Glomerular endothelial cell (primary cell): ENCODE measurements at places on chromosomes 1 and 21.

DNA sequence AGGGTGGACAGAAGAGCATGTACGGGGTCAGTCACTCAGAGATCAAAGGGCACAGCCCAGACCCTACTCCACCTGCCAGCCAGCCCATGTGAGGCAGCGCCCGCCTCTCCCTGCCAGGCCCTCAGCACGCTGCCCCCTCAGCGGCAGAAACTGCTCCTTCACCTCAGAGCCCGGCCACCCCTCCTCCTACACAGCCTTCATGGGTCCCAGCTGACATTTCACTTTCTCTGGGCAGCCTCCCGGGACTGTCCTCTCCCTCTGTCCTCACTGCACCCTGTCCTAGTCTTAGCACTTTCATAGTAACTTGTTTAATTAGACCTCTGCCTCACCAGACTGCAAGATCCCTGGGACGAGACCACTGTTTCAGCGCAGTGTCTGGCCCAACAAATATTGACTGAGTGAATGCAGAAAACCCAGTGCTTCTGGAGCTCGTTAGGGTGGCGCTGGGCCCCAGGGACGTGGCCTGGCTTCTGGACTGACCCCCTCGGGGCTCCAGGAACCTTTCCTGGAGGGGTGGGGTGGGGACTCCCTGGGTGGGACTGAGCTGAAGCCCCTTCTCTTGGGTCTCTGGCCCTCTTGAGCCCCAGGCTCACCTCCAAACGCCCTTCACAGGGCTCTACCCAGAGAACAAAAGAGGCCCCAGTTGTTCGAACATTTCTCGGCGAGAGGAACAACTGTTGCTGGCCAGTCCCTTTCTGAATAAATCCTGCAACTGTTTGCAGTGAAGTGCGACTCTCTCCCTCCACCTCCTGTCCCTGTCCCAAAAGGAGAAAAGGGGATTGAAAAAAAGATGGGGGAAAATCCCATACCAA lies 114.9 kb downstream of the CASZ1 start:
- DNase-seq: no peak

DNA sequence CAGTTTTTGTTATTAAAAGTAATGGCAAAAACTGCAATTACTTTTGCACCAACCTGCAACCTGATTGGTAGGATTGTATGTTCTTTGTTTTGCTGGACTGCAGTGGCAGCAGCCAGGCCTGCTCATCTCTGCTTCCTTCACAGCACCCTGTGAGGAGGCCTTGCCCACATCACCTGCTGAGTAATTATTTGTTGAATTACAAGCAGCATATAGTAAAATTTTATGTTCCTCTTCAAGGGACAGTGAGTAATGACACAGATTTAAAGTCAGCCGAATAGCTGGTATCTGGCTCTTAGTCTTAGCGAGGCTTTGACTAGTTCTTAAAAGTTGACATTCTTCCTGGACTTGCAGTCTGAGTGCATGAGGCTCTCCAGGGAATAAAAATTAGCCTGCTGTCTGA lies 435.1 kb downstream of the PRDM2 start:
- DNase-seq: no peak

DNA sequence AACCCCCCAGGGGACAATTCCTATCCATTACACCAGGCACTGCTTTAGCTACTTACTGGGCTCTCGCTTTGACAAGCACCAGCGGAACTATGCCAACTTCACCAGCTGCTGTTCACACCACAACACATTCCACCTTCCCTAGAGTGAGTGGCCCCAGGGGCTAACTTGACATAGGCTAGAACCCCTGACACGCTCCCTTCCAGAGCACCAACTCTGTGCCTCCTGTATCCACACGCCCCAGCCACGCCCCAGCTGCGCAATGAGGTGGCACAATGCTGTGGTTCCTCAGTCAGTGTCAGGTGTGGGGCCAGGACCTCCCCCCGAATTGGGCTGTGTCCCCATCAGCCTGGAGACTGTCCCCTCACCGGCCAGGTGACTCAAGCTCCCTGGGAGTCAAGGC lies 11.7 kb upstream of the FGR start:
- DNase-seq: no peak

- DNase-seq: no peak
Observed at GRCh38 chr1:113325022-113325421, 65.3 kb upstream of the MAGI3 start.

DNA sequence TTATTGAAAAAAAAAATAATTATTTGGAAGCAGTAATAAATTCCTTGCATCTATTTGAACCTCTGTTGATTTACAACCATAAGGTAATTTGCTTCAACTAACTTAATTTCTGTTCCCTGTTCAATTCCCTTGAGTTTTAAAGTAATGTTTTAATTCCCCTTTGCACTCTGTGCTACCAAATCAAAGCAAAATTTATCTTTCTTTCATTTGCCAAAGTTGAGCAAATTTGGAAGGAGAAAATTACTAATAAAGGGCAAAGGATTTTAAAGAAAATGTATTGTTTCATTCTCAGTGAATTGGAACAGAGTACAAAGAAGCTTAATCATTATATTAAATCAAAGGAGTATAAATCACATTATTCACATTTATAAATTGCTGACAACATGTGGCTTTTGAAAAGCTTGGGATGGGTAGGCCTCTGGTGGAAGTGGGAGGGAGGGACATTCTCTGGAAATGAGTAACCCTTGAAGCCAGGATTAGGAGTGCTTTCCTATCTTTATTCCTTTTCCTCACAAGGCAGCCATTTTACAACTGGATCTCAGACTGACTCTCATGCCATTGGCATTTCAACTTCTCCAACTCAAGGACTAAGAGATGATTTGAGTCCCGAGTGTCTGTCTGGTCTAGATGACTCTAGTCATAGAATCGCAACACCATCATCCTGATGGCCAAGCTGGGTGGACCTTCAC lies 331.6 kb upstream of the DUSP10 start:
- no peak for DNase-seq

GRCh38 chr1:81827942-81828341 lies 27.2 kb downstream of the ADGRL2 start:
- no peak for DNase-seq

- DNase-seq: no peak
Observed at GRCh38 chr1:205977402-205978014, 25.7 kb downstream of the RAB7B start.

DNA sequence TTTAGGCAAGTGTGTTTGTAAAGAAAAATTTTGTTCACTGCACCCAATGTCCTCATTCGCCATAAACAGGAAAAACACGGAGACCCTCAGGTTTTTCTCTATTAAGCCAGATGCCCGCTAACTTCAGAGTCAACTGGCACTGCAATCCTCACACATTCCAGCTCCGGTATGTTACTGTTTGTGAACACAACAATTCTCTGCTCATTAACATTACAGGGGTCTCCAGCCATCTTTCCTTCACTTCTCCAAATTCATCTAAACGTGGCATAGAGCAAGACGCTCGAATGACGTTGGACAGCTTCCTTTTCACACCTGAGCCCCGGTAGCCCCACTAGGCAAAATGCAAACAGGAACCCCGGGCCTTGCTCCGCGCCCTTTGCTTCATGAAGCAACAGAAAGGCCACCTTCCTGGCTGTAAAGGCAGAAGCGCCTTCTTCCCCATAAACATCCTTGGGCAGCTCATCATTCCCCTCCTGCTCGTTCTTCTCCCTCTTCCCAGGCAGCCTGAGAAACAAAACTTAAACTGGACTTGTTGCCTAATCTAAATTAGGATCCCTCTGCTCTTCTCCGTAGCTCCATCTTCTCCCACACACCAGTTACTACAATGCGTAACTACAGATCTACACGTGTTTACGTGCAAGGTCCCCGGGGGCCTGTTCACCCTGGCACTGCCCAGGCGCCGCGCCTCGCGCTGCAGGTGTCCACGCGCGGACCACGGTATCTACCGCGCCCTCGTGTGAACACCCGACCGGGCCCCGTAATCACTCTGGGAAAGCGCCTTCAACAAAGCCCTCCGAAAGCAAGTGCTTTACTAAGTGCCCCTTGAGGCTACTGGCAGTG lies 1.2 kb downstream of the LBR start:
- DNase-seq: no peak

DNA sequence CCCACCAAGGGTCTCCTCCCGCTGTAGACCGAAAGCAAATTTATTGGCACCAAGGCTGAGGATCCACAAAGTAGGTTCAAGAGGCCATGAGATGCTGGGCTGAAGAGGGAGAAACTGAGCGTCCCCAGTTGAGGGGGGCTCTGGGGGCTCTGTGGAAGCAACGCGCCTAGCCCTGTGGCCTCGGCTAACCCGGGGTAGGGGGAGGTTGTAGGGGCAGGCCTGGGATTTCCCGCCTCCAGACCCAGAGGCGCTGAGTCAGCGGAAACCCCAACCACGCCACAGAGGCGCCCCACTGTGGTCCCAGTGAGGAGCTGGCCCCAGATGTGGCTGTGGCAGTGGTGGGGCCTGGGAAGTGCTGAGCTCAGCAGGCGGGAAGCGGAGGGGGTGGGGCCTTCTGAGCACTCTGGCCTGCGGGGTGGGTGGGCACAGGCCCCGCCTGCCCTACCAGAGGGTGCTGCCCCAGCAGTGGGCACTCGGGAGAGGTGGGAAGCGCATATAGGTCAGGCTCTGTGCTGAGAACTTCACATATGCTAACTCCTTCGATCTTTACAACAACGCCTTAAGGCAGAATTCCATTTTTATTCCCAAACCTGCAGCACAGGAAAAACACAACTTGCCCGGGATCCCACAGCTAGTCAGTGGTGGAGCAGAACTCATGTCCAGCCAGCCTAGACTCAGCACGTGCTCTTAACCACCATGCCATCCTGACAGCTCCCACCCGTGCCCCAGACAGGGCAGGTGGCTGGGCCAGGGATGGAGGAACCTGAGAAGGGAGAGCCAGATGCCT lies 1.5 kb upstream of the COL16A1 start:
- no peak for DNase-seq
